ENCODE measurements at places on chromosomes 5 and 9. TPM values are rescaled to one million over a fixed set of nuclear protein-coding genes. Genes with fewer than 3 reads are reported as not detected.

DNA sequence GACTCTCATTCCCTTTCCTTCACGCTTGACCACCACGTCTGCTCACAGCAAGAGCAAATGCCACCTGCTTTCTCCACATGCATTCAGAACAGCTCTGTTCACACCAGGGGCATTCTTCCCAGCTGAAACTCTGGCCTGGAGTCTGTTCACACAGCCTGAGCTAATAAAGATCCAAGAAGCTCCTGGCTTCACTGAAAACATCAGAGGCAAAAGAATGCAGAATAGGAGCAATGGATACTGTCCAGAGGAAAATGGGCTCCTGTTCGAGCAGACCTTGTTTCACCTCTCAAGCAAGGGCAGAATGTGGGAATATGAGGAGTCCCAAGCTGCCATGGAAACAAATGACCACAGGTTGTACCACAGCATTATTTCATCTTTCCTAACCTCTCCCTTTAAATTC, 402.7 kb upstream of the TNC start:
- no peaks in the 10 kb centered on the region for H3K4me1 ChIP-seq
- H3K4me3 ChIP-seq: no peak overlapping the region
- DNase-seq: no peak
- no peak overlapping the region for H3K27ac ChIP-seq
- H3K27me3 ChIP-seq: peaks cover 29% of the 10 kb centered on the region

Gene BAAT
- 0.07 TPM for total RNA-seq

- no peaks in the 10 kb centered on the region for H3K36me3 ChIP-seq
- no peak overlapping the region for H3K4me3 ChIP-seq
- H3K27ac ChIP-seq: no peak overlapping the region
- DNase-seq: no peak
These were observed 26.4 kb downstream of the UTP15 start for GRCh38 chr5:73591698-73592501.

Gene ADAMTS13
- total RNA-seq: 1.1 TPM

Gene SLC6A7
- total RNA-seq: not detected

- no peaks in the 10 kb centered on the region for H3K36me3 ChIP-seq
- H3K27me3 ChIP-seq: no peaks in the 10 kb centered on the region
- no peak overlapping the region for H3K27ac ChIP-seq
- no peak overlapping the region for H3K4me3 ChIP-seq
- H3K4me1 ChIP-seq: no peaks in the 10 kb centered on the region
- DNase-seq: no peak
These were observed 74.7 kb upstream of the DAPK1 start for GRCh38 chr9:87422999-87423398.

- H3K4me1 ChIP-seq: peaks cover 8% of the 10 kb centered on the region
- no peak overlapping the region for H3K27ac ChIP-seq
- H3K4me3 ChIP-seq: no peak overlapping the region
- no peak for DNase-seq
These were observed 282.1 kb downstream of the FER start for GRCh38 chr5:109029847-109030246.

Gene RPP25L
- 22.7 TPM for total RNA-seq

Gene STPG3
- total RNA-seq: not detected

Gene MEF2C
- 3.5 TPM for total RNA-seq

- DNase-seq: no peak
- no peak overlapping the region for H3K27ac ChIP-seq
- peaks cover 5% of the 10 kb centered on the region for H3K4me1 ChIP-seq
- H3K4me3 ChIP-seq: no peak overlapping the region
- H3K27me3 ChIP-seq: peaks cover 8% of the 10 kb centered on the region
These were observed 50.3 kb downstream of the MAMDC2 start for GRCh38 chr9:70093944-70094343.

Gene SPINK7
- total RNA-seq: not detected

Gene RNF208
- 1.9 TPM for total RNA-seq

GRCh38 chr5:90983711-90984124, 399.4 kb downstream of the ARRDC3 start:
- H3K36me3 ChIP-seq: no peaks in the 10 kb centered on the region
- no peak overlapping the region for H3K27ac ChIP-seq
- no peaks in the 10 kb centered on the region for H3K4me1 ChIP-seq
- H3K27me3 ChIP-seq: no peaks in the 10 kb centered on the region
- H3K4me3 ChIP-seq: no peak overlapping the region
- DNase-seq: no peak

Gene BSPRY
- 2.5 TPM for total RNA-seq

GRCh38 chr9:125341566-125341965, 79.9 kb downstream of the GAPVD1 start:
- peaks cover 6% of the 10 kb centered on the region for H3K36me3 ChIP-seq
- no peak overlapping the region for H3K27ac ChIP-seq
- H3K4me3 ChIP-seq: no peak overlapping the region
- H3K27me3 ChIP-seq: no peaks in the 10 kb centered on the region

DNA sequence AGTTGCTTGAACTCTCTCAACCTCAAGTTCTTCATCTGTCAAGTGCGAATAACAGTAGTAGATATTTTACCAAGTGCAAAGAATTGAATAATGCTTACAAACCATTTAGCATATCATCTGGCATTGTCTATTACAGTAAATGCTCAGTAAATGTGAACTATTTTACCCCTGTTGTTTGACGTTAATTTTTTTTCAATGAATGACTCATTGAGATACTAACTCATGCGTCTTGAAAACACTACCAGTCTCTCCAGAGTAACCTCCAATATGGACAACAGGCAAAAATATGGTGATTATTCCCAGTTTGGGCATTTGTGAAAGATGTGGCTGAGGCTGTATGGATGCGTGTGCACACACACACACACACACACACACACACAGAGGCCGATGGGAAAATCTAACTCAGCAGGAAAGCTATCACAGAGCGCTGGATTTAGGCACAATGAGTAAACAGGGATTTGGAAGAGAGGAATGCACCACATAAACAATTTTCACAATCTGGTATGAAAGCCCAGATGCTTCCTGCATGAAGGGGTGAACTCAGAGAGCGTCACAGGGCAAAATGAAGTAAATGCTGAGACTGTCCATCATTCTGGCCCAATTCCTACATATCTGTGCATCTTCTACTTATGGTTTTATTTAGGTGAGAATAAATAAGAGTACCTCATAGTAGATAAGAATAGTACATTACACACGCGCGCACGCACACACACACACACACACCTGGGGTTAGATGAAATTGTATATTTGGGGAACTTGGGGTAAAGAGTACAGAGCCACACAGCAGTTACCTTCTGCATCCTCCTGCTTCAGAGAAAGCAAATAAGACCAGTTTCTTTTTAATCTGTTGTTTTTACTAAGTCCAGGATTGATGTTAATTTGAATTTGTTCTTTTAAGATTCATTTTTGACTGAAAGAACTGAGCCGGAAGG, 128.7 kb downstream of the PALM2AKAP2 start:
- no peaks in the 10 kb centered on the region for H3K36me3 ChIP-seq
- H3K27ac ChIP-seq: no peak overlapping the region
- no peaks in the 10 kb centered on the region for H3K4me1 ChIP-seq

DNA sequence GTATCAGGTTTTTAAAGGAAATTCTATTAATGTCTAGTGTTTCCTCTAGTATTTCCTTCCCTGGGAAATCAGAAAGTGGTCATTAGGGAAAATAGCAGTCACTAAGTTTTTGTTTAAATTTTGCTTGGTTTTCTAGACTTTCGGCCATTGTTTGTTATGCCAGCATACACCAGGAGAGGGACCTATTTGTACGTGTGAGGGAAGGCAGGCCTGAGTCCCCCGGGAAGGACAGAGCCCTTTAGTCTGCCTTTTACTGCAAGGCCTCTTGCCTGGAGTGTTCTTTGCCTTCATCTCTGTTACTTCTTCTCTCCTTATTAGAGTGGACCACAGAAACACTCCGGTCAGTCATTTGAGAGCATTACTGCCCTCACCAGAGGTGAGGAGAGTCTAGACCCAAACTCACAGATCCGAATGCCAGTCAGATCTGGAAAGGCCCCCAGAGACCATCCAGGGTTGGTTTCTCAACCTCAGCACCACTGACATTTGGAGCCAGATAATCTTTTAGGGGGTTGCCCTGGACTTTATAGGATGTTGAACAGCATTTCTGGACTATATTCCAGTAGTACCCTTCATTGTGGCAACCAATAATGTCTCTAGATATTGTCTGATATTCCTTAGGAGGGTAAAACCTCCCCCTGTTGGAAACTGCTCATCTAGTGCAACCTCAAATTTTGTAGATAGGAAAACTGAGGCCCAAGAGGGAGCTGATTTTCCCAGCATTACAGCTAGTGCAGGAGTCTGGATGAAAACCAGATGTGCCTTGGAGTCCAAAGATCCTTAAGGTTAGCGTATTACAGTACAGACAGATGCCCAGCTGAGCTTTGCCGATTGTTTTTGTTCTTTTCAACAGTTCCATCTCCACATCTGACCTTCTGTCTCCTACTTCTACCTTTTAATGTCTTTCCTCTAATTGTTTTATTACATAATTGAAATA, 93.0 kb upstream of the NIPAL4 start:
- no peaks in the 10 kb centered on the region for H3K27me3 ChIP-seq
- DNase-seq: no peak
- peaks cover 10% of the 10 kb centered on the region for H3K4me1 ChIP-seq
- H3K36me3 ChIP-seq: peaks cover 41% of the 10 kb centered on the region
- peak overlapping the region; percentile 43 for H3K27ac ChIP-seq
- no peak overlapping the region for H3K4me3 ChIP-seq

DNA sequence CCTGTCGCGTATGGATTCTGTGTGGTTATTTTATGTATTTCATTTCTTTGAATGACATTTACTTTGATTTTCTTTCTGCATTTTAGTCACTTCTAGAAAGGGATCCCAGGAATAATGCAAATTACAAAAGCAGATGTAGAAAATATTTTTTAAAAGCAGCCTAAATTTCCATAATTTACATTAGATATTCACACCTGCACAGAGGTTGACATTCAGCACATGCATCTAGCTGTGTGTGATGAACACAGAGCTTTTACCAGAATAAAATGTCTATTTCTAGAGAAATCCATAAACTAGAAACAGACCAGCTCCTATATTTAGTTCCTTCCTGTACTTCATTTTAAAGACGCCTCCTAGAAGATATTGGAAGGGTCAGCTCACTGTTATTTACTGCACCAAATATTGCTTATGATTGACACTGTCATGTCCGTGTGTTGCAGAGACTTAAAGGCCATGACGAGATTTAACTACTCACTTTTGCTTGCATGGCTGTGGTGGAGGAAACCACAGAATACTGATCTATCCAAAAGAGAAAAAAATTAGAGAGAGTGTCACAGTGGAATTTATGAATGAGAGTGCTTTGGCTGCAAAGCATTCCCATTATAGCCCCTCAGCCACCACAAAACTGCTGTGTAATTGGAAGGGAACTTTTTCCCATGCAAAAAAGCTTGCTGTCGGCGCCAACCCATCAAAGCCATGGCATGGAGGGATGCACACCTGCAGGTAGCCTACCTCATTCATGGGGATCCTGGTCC, 58.1 kb downstream of the EBF1 start:
- H3K4me1 ChIP-seq: no peaks in the 10 kb centered on the region
- H3K4me3 ChIP-seq: no peak overlapping the region
- no peak overlapping the region for H3K27ac ChIP-seq
- no peaks in the 10 kb centered on the region for H3K36me3 ChIP-seq
- DNase-seq: no peak

- no peaks in the 10 kb centered on the region for H3K27me3 ChIP-seq
- no peaks in the 10 kb centered on the region for H3K4me1 ChIP-seq
- no peak for DNase-seq
- H3K27ac ChIP-seq: no peak overlapping the region
- no peak overlapping the region for H3K4me3 ChIP-seq
- no peaks in the 10 kb centered on the region for H3K36me3 ChIP-seq
These were observed 163.8 kb downstream of the CHSY3 start for GRCh38 chr5:130068101-130068500.

GRCh38 chr5:60604771-60605170, 95.2 kb downstream of the DEPDC1B start:
- no peak overlapping the region for H3K27ac ChIP-seq
- DNase-seq: no peak
- no peaks in the 10 kb centered on the region for H3K27me3 ChIP-seq
- no peaks in the 10 kb centered on the region for H3K36me3 ChIP-seq
- H3K4me1 ChIP-seq: no peaks in the 10 kb centered on the region

GRCh38 chr9:14337615-14338014, 23.7 kb upstream of the NFIB start:
- no peaks in the 10 kb centered on the region for H3K36me3 ChIP-seq
- H3K4me3 ChIP-seq: no peak overlapping the region
- DNase-seq: no peak
- no peak overlapping the region for H3K27ac ChIP-seq
- no peaks in the 10 kb centered on the region for H3K4me1 ChIP-seq

GRCh38 chr9:35660966-35661415, 2.9 kb downstream of the CCDC107 start:
- peaks cover 72% of the 10 kb centered on the region for H3K4me1 ChIP-seq
- DNase-seq: no peak

DNA sequence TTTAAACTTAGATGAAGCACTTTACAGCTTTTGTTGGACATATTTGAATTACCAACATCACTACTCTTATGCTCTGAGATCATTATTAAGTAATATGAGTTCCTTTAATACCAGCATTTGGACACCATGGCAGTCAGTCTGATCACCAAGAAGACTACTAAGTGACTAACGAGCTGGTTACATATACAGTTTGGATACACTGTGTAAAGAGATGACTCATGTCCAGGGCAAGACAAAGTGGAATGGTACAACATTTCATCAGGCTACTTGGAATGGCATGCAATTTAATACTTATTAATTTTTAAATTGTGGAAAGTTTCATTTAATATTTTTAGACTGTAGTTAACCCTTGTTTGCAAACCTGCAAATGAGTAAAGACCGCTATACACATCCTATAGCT, 237.4 kb upstream of the PRDM9 start:
- H3K36me3 ChIP-seq: no peaks in the 10 kb centered on the region
- no peak overlapping the region for H3K4me3 ChIP-seq
- no peak overlapping the region for H3K27ac ChIP-seq

DNA sequence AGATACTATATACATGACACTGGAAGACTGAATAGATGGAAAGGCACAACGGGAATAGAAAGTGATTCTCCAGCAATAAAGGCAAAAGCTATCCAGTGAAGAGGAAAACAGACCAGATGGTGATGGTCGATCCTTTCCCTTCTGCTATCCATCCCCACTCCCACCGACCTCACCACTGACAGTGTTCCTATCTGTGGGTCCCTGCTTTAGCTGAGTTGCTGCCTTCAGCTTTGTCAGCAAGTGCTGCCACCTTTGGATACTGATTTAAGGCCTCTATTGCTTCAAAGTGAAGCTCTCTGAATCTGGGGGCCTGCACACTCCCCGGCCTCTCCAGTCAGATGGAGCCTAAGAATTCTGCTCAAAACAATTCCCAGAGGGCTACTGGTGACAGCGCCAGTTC, 32.3 kb downstream of the EPB41L4A start:
- no peaks in the 10 kb centered on the region for H3K36me3 ChIP-seq
